Thoracic aorta (tissue), 2 donors: ENCODE measurements at places on chromosomes 16 and 17. TPM values are rescaled to one million over a fixed set of nuclear protein-coding genes. Genes with fewer than 3 reads are reported as not detected.
A peak's percentile ranks its signal among the peaks of the same experiment; 100 is the strongest.

Gene SNX20
- total RNA-seq = 4.6 TPM

DNA sequence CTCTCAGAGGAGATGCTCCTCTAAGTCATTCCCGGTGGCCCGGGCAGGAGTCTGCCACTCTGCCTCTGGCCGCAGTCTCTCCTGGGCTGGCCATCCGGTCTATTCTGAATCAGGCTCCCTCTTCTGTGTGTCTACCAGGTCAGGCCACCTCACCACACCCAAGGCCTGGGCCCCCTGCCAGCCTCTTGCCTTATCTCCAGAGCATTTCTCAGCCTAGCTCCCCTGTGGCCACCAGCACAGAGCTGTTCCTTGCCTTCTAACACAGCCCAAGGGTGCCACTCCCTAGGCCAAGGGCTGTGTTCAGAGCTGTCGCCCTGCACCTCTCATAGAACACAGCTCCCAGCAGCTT, 55.3 kb downstream of the MYO18A start:
- DNase-seq = no peak

Gene PRR35
- not detected for total RNA-seq

DNA sequence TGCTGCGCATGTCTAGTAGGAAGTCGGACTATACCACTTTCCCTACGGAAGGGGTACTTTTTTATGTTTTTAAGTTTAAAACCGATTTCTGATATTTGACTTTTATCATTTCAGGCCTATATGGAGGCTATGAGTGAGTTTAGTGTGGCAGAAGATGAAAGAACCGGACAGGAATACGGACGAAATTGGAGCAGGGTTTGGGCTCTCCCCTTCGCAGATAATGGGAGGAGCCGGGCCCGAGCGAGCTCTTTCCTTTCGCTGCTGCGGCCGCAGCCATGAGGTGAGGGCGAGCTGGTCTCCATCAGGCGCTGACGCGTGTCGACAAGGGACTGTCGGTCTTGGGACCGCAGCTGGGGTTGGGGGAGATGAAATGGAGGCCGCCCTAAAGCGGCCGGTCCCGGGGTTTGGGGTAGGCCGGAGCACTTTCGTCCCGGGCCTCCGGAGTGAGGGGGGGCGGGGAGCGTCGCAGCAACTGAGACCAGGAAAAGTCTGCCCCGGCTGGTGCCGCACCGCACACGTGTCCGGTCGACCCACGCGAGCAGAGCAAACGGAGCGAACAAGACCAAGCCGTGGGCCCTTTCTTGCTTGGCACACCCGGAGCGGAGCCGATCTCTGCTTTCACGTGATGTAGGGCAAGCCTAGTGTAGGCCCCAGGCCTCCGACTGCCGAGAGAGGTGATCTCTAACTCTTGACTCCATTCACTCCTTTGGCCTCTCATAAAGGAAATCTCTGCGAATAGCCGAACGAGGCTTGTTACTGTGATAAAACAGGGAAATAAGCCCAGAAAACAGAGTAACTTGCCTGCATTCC, at the start of gene RPL19:
TSS of gene RPL19 (plus strand) at position 214 of the 810 bp plus-strand sequence. CDS start at position 276, 62 bp downstream.
- no peak for DNase-seq

Gene CCL14
- total RNA-seq = 33.4 TPM

Gene CBFB
- 79.7 TPM for total RNA-seq

Gene GAS7
- 70.8 TPM for total RNA-seq

- DNase-seq = peak; percentile 70
Observed at GRCh38 chr17:27601069-27601974, 29.7 kb upstream of the LGALS9 start.

Gene ICAM2
- 46.6 TPM for total RNA-seq

Gene TMEM92
- 0.28 TPM for total RNA-seq

Gene CDRT15L2
- total RNA-seq = not detected

Gene APOBR
- total RNA-seq = 1.1 TPM

Gene KRTAP3-1
- total RNA-seq = not detected

Gene ALOX12B
- total RNA-seq = not detected

DNA sequence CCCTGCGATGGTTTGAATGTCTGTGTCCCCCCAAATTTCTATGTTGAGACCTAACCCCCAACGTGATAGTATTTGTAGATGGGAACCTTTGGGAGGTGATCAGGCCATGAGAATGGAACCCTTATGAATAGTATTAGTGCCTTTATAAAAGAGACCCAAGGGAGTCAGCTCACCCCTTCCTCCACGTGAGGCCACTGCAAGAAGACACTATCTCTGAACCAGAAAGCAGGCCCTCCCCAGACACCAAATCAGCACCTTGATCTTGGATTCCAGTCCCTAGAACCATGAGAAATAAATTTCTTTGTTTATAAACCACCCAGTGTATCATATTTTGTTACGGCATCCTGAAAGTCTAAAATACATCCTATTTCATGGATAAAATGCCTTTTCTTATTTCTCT, 64.4 kb upstream of the LRRC37A3 start:
- DNase-seq = no peak

DNA sequence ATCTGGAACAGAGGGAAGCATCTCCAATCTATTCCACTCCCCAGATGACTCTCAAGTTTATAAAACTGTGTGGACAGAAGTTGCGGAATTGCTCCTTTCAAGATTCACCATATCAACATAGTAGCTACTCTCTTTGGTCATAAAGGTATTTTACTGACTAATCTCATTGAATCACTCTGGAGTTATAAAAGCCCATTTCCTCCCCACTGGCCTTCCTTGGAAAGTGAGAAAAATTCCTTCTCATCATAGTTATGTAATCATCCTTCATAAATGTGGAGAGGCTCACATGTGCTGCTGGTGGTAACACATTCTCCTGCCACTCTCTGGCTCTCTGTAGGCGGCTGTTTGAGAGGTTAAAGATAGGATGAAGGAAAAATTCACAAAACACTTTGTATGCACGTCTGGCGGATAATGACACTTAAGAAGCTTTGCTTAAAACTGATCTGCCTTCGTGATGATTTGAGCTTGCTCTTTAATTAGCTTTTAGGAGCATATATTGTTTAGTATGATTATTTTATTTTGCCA, 1034.0 kb upstream of the EEF2KMT start:
- no peak for DNase-seq

Gene EFNB3
- not detected for total RNA-seq

GRCh38 chr17:75241143-75241430, 20.3 kb downstream of the GGA3 start:
- DNase-seq = no peak
